Thoracic aorta (tissue), 2 donors: ENCODE measurements at places on chromosomes 7 and 10. TPM values are rescaled to one million over a fixed set of nuclear protein-coding genes. Genes with fewer than 3 reads are reported as not detected.

DNA sequence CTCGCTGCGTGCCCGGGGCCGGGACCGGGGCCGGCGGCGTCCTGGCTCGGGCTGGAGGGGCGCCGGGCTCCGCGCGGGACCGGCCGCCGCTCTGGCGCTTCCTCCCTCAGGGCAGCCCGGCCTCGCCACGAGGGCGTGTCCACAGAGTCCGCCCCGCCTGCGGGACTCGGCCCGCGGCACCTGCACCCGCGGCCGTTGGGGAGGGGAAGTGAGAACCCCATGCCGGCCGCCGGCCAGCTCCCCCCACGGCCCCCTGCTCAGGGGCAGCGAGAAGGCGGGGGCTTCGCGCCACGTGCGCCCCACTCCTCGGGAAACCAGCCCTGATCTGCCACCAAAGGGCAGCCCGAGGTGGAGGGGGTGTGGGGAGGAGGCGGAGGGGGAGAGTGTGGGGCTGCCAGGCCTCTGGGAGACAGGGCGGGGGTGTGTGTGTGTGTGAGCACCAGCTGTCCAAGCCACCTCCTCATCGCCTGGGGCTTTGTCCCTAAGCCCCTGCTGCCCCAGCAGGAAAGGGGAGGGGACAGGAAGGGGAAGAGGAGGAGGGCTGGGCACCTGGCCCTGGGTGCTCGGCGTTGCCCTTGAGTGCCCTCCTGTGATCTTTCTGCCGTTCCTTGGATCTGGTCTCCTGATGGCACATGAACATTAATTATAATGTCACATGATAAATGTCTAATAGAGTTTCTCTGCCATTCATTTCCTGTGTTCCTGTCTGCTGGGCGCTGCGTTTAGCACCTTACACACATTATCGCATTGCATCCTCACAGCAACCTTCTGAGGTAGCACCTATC, at the start of gene PIK3AP1:
PIK3AP1 (minus strand) TSS at position 93 of the 785 bp plus-strand sequence. CDS start 120 bp downstream, outside the sequence.
- H3K36me3 ChIP-seq = no peaks in the 10 kb centered on the region
- H3K27me3 ChIP-seq = no peaks in the 10 kb centered on the region
- DNase-seq = no peak
- peak within 1 kb of the TSS; percentile 87 for H3K4me3 ChIP-seq

DNA sequence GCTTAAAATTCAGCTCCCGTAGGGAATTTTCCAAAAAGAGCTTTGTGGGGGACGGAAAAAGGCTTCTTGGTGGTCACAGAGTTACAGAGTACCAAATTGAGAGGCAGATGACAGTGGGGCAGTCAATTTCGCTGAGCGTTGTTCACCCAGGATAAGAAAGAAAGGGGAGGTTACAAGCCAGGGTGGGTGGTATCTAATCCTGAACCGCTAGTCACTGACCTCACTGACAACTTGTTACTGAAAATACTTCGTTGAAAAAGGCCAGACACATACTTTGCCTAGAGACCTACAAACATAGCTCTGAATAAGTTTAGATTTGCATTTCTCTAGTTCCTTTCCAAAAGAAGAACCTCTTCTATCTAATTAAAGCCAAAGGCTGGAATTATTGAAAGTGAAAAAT, at the start of gene CTNNA3:
CTNNA3 (minus strand) TSS at position 167 of the 400 bp plus-strand sequence.
- H3K27me3 ChIP-seq = no peaks in the 10 kb centered on the region
- peaks cover 39% of the 10 kb centered on the region for H3K4me1 ChIP-seq
- no peaks in the 10 kb centered on the region for H3K36me3 ChIP-seq
- DNase-seq = no peak
- peak within 1 kb of the TSS; percentile 44 for H3K27ac ChIP-seq

- no peak overlapping the region for H3K4me3 ChIP-seq
- DNase-seq = no peak
- H3K27ac ChIP-seq = no peak overlapping the region
- H3K4me1 ChIP-seq = peaks cover 11% of the 10 kb centered on the region
These were observed 27.3 kb downstream of the CCNY start for GRCh38 chr10:35363587-35363986.

DNA sequence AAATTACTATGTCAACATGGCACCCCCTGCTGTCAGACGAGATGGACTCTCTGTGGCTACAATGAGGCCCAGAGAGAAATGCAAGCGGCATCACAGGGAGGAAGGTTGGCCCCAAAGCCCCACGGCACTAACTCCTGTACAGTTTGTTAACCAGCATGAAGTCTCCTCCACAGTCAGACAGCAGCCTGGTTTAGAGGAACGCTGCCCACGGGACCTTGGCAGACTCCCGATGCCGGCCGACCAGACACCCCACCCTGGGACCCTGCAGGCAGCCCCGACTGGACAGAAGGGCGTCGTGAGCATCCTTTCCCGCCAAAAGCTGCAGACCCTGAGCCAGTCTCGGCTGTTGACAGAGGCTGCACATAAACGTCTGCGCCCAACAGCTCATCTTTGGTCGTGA, 158.8 kb downstream of the DIP2C start:
- no peaks in the 10 kb centered on the region for H3K27me3 ChIP-seq
- no peak for DNase-seq
- H3K4me1 ChIP-seq = no peaks in the 10 kb centered on the region
- H3K36me3 ChIP-seq = no peaks in the 10 kb centered on the region

DNA sequence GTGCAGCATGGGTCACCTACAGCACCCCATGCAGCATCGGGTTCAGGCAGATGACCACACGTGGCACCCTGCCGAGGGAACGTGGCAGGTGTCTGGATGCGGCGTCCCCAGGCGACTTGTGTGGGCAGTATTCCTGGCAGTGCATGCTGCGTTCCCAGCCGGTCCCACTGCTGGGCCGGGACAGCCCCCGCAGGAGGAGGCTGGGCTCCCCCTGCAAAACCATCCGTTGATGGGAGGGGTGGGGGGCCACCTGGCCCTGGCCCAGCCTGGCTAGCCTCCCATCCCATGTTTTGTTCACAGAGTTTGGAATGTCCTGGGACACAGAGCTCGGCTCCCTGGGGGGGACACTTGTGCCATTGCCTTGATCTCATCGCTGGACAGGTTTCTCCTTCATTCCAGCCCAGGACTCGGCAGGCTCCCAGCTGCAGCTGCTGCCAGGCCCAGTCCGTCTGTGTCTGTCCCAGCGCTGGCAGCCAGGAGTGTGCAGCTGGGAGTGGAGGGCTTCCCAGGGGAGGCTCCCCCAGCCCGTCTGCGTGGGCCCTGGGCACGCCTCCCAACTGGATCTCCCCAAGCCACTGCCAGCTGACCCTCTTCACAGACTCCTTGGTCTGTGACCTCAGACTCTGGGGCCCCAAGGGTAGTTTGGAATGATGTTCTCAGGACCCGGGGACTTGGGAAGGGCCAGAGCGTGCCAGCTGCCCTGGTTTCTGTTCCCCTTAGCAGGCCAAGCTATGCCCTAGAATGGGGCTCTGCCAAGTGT, 32.6 kb downstream of the TMEM270 start:
- peak overlapping the region; percentile 39 for H3K4me3 ChIP-seq
- peak overlapping the region; percentile 100 for H3K27ac ChIP-seq
- H3K36me3 ChIP-seq = no peaks in the 10 kb centered on the region
- H3K27me3 ChIP-seq = no peaks in the 10 kb centered on the region
- H3K4me1 ChIP-seq = peaks cover 35% of the 10 kb centered on the region

GRCh38 chr10:69010151-69010640, 21.6 kb downstream of the KIFBP start:
- DNase-seq = no peak
- no peaks in the 10 kb centered on the region for H3K27me3 ChIP-seq
- H3K4me1 ChIP-seq = peaks cover 7% of the 10 kb centered on the region
- H3K27ac ChIP-seq = no peak overlapping the region
- peaks cover 28% of the 10 kb centered on the region for H3K36me3 ChIP-seq

DNA sequence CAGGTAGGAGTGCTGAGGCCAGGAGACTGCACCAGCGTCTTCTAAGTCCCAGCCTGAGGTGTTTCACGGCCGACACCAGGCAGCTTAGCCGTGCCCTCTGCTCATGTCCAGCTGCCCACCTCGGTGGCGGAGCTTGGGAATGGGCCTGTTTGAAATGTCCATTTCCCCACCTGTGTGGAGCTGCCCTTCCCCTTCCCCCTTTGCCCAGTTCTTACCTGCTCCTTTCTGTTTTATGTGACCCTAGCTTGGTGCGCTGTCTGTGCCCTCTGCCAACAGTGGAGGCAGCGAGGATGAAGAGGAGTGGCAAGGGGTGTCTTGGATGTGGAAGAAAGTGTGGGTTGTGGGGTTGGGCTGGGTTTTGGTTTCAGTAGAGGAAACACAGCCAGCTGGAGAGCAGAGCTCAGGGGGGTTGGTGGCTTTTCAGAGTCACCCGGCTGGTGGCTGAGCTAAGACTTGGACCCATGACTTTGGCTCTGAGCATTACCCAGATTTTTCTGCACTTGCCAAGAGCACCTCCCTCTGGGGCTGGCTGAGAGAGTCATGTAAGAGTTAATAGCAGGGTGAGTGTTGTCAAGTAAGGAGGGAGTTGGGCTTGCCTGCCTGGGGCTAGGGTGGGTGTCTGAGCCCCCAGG, 37.4 kb downstream of the GBX1 start:
- peaks cover 7% of the 10 kb centered on the region for H3K4me1 ChIP-seq
- H3K27ac ChIP-seq = no peak overlapping the region
- no peak for DNase-seq
- peaks cover 47% of the 10 kb centered on the region for H3K36me3 ChIP-seq
- no peaks in the 10 kb centered on the region for H3K27me3 ChIP-seq

DNA sequence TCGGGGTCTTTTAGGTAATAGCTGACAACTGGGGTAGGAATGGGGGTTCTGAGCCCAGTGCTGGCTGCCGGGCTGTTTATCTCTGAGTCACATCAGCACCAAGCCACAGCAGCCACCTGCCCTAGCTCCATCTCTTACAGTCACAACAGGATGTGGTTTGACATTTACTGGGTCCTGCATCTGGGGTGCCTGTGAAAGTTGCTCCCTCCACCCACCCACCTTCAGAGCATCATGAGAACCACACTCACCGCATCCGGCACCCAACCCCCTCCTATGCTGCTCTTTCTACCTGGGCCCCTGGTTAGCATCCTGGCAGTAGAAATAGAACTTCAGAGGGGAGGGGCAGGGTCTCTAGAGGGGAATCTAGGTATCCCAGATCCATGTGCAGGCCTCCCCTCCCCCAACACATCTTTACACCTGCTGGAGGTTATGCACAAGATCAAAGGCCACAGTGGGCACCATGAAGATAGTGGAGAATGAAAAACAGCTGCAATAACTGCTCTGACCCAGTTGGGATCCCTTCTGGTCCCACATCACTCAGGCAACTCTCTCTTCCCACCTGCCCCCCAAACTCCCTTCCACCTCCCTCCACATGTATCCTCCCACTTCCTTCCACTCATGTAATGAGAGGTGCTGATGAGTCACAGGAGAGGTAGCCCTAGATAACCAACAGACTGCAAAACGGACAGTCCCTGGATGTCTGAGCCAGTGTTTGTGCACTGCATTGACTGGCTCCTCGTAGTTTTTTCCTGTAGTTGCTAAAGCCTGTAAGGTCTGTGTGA, 38.2 kb downstream of the PRSS2 start:
- no peaks in the 10 kb centered on the region for H3K27me3 ChIP-seq
- H3K27ac ChIP-seq = no peak overlapping the region
- no peak for DNase-seq

DNA sequence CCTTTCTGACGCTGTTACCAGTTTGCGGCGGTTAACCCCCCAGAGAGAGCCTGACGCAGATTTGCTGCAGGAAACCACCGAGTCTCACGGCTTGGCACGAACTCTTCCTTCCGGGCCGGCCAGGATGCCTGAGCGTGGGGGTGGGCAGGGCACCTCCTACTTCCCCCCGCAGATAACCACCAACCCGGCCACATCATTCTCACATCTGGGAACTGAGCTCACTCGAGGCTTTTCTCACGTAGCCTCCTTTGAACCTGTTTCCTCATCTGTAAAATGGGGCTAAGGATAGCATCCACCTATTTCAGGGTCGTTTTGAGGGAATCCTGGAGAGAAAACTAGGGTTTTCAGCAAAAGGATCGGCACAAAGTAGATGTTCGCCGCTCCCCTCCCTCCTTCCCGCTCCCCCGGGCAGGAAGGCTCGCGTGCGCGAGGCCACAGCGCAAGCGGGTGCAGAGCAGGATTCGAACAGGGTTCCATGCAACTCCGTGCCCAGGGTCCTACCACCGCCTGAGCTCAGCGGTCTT, 23.6 kb downstream of the DDIT4 start:
- DNase-seq = peak; percentile 78
- H3K27me3 ChIP-seq = no peaks in the 10 kb centered on the region
- no peaks in the 10 kb centered on the region for H3K36me3 ChIP-seq
- H3K4me1 ChIP-seq = no peaks in the 10 kb centered on the region
- peak overlapping the region; percentile 94 for H3K27ac ChIP-seq

DNA sequence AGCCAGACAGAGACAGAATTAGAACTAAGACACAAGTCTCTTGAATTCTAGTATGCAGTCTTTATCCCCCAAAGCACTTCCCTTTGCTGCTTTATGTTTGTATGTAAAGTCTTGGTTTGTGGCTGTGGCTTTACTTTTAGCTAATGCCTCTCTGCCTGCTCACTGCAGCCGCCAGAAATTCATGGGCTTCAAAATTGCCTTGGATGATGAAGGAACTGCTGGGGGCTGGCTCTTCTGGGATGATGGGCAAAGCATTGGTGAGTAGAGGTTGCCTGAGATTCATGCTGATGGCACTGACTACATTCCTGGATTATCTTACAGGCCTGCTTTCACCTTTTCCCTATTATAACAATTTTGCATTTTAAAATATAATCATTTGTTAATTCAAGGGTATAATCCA, 10.9 kb upstream of the MGAM2 start:
- no peak overlapping the region for H3K4me3 ChIP-seq
- H3K27ac ChIP-seq = no peak overlapping the region
- H3K4me1 ChIP-seq = no peaks in the 10 kb centered on the region
- H3K27me3 ChIP-seq = no peaks in the 10 kb centered on the region
- H3K36me3 ChIP-seq = no peaks in the 10 kb centered on the region

RET gene
- total RNA-seq = not detected

RASSF4 gene
- 68.5 TPM for total RNA-seq

SH2B2 gene
- total RNA-seq = 30.2 TPM

LIPN gene
- total RNA-seq = not detected
